GM13977 (cell line): ENCODE measurements at places on chromosomes 3 and 15.

GRCh38 chr15:31021067-31021665 is 29.7 kb upstream of the MTMR10 start:
- no peak for DNase-seq

- DNase-seq, result no peak
Measured at GRCh38 chr3:62888778-62889177, 13.6 kb upstream of the CADPS start.

DNA sequence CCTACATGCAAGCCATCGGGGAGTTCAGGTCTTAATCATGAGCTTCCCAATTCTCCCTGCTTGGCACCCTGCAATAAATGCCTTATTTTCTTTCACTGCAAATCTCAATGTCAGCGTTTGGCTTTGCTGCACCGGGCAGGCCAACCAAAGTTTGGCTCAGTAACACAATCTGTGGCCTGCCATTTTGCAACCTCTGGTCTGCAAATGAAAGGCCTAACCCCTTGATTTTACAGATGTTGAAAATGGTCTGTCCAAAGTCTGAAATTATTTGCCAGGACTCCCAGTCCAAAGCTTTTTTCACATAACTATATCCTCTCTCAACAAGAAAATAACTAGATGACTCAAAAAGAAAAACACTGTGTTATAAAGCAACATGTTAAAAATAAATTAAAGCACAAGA is 34.0 kb upstream of the LEKR1 start:
- no peak for DNase-seq

- no peak for DNase-seq
Measured at GRCh38 chr15:28165791-28166190, 66.7 kb upstream of the OCA2 start.

- no peak for DNase-seq
Measured at GRCh38 chr15:101309436-101310160, 14.6 kb upstream of the SNRPA1 start.
